CD4-positive, alpha-beta memory T cell (primary cell): ENCODE measurements at places on chromosomes 7 and 10. TPM values are rescaled to one million over a fixed set of nuclear protein-coding genes. Genes with fewer than 3 reads are reported as not detected.

Gene EIF5AL1
- 0.94 TPM for total RNA-seq

Gene CYP26A1
- total RNA-seq: not detected

Gene NEURL1
- 0.96 TPM for total RNA-seq

Gene NRG3
- total RNA-seq: not detected

Gene PVRIG
- total RNA-seq: 77.4 TPM

Gene ST8SIA6
- total RNA-seq: 0.58 TPM

Gene HOXA10
- not detected for total RNA-seq

Gene CFAP70
- 5.6 TPM for total RNA-seq

Gene PRSS2
- not detected for total RNA-seq

Gene NPSR1
- total RNA-seq: not detected

Gene HNRNPF
- 204 TPM for total RNA-seq

Gene BTBD16
- not detected for total RNA-seq

Gene SFTPA1
- not detected for total RNA-seq

Gene TMEM140
- total RNA-seq: 31.3 TPM

Gene NKX2-3
- not detected for total RNA-seq

Gene LIPN
- not detected for total RNA-seq

Gene EPHB4
- 5.2 TPM for total RNA-seq

Gene PDGFA
- total RNA-seq: not detected

Gene OR6B1
- not detected for total RNA-seq

Gene CDHR3
- total RNA-seq: 12.1 TPM

Gene GIMAP7
- 464 TPM for total RNA-seq

Gene TMEM229A
- total RNA-seq: not detected

Gene VWDE
- total RNA-seq: 9.0 TPM

Gene ABI1
- 62.2 TPM for total RNA-seq

Gene HTR5A
- not detected for total RNA-seq

Gene GIMAP2
- 244 TPM for total RNA-seq

Gene TRIL
- not detected for total RNA-seq

Gene TNKS2
- 70.0 TPM for total RNA-seq

Gene CACNB2
- total RNA-seq: not detected

Gene FAM170B
- total RNA-seq: not detected

Gene PKD2L1
- not detected for total RNA-seq

Gene LEP
- total RNA-seq: not detected

Gene AFAP1L2
- total RNA-seq: 2.5 TPM

Gene GATA3
- 61.9 TPM for total RNA-seq

Gene FXYD4
- not detected for total RNA-seq

Gene H2BK1
- total RNA-seq: 4.9 TPM

Gene SEMA3E
- total RNA-seq: not detected

Gene PRRT4
- 0.52 TPM for total RNA-seq

Gene BLNK
- total RNA-seq: 0.19 TPM

Gene ABCB8
- 71.2 TPM for total RNA-seq

Gene UBN2
- 26.7 TPM for total RNA-seq

Gene PIK3CG
- 32.3 TPM for total RNA-seq

Gene MGAM2
- total RNA-seq: not detected

Gene MACC1
- total RNA-seq: 0.09 TPM
